ENCODE measurements at places on chromosomes 11 and 22.

GRCh38 chr11:27124514-27125264 is 84.1 kb downstream of the BBOX1 start:
- DNase-seq = no peak

- DNase-seq = peak; percentile 47
Measured at GRCh38 chr11:111422494-111423249, 43.6 kb upstream of the POU2AF1 start.

DNA sequence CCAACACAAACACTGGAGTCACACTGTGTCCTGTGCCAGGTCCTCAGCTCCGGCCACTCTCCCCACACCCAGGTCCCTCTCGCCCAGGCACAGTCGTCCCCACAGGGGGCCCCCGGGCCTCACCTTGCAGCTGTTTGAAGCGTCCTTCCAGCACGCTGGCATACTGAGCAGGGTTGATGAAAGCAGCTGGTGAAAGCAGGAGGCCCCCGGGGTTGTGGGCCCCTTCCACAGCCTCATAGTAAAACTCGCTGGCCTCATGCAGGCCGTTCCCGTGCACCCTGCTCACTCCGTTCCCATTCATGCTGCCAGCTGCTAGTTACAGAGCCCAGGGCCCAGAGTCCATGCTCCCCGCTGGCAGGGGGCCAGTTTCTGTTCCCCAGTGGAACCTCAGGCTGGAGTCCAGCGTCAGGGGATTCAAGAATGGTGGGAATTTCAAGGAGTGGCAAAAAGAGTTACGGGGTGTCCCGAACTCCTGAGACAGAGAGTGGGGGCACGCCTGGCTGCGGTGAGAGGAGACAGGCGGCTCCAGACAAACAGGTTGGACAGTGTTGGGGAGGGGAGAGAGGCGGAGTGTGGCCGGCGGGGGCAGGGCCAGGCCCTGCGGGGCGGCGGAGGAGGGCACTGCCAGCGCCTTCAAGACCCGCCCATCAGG is 10.6 kb downstream of the SPTBN2 start:
- no peak for DNase-seq

GRCh38 chr11:87628957-87629356 is 546.3 kb downstream of the RAB38 start:
- no peak for DNase-seq

DNA sequence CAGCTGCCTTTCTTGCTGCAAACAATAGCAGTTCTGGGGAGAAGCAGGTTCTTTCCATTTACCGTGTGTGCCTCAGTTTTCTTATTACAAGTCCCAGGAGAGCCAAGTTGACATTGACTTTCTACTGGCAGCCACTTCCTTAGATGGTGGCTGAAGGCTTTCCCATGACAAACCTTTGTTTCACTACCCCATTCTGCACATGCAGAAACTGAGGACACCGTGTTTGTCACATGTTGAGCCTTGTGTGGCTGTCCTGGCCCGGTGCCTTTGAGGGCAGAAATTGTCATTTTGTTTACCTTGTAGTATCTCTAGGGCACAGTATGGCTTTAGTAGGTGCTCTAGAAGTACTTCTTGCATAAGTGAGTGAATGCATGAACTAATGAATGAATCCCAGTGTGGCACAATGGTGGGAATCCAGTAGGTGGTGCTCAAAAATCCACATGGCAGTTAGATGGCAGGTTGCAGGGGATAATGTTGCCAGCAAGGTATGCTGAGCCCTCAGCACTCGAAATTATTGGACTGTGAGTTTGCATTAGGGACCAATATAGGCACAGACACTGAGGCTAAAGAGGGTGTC is 101.6 kb downstream of the CSNK2A3 start:
- no peak for DNase-seq

GRCh38 chr11:8610532-8611116 is 16.6 kb upstream of the STK33 start:
- no peak for DNase-seq

DNA sequence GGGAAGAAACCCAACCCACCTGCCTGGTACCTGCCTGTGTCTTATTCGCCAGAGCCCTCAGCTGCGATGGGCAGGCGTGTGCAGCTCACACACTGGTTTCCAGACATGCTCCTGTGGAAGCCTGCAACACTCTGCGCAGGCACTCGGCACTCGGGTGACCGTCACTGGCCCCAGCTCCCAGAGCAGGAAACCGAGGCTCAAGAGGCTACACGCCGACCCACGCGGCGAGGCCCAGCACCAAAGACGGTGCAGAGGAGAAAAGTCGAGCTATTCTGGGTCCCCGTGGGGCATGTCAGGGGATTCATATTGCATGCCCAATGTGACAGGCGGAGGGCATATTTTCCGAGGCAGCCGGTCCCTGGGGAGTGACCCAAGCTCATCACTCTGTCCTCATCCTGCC is 11.6 kb upstream of the FGF19 start:
- no peak for DNase-seq

DNA sequence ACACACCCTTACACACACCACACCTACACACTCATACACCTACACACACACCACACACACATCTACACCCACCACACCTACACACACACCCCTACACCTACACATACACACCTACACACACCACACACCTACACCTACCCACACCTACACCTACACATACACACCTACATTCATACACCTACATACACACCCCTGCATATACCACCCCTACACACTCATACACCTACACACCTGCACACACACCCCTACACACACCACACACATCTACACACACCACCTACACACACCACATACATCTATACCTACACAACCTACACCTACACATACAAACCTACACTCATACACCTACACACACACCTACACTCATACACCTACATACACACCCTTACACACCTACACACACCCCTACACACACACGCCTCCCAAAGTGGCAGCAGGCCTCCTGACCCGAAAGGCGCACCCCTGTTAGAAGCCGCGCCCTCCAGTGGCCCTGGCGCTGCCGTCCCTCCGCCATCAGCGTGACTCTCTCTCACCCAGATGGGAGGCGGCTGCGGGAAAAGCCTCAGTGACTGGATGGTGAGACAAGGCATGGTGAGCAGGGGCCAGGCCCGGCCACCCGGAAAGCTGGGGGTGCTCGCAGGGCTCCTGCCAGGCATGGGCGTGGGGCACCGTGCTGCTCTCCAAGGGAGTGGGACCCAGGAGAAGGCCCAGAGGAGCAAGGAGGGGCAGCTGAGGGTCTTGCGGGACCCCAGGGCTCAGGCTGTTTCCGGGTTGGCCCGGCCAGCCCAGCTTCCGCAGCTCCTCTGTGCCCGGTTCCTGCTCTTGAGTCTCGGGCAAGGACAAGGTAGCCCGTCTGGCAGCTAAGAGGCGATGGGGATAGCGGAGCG is 37.0 kb upstream of the HMOX1 start:
- DNase-seq = peak; percentile 54

All from heart left ventricle (tissue), 16 donors.